ENCODE measurements at places on chromosomes 2 and 18.

- no peak for DNase-seq
Observed at GRCh38 chr2:227192491-227192890, 28.1 kb downstream of the COL4A3 start.

GRCh38 chr2:236871500-236872001 is 214.1 kb upstream of the COPS8 start:
- DNase-seq: peak; percentile 47

DNA sequence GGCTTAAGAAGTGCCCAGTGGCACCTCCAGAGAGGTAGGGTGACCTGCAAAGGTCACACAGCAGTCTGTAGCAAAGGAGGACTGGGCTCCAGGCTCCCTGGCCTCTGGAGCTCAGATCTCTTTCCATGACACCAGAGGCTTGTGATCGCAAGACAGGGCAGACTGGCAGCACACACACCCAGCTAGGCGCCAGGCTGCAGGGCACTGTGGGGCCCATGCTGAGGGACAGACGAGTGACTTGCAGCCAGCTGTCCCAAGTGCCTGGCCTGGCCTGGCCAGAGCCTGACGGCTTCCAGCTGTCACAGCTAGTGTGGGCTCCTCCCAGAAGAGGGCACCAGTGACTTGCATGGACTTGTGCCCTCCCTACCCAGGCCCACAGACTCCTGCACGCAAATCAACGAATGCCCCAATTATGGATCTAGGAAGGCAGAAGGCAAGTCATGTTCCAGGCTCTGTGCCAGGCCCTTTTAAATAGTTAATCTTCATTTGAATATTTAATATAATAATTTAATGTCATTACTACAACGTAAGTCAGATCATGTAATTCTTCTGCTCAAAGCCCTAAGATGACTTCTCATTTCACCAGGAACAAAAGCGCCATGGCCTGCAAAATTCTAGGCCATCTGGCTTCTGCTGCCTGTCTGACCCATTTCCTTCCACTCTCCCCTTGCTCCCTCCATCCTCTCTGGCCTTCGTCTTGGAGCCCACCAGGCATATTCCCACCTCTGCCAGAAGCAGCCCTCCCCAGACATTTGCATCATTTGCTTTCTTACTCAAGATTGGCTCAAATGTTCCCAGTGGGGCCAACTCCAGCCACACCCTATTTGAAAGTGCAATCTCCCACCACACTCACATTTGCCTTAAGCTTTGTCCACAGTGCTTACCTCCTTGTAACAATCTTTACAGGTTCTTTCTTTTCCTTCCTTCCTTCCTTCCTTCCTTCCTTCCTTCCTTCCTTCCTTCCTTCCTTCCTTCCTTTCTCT is 3.7 kb upstream of the SPEG start:
- no peak for DNase-seq

- no peak for DNase-seq
Observed at GRCh38 chr2:150162241-150162942, 325.1 kb downstream of the RND3 start.

DNA sequence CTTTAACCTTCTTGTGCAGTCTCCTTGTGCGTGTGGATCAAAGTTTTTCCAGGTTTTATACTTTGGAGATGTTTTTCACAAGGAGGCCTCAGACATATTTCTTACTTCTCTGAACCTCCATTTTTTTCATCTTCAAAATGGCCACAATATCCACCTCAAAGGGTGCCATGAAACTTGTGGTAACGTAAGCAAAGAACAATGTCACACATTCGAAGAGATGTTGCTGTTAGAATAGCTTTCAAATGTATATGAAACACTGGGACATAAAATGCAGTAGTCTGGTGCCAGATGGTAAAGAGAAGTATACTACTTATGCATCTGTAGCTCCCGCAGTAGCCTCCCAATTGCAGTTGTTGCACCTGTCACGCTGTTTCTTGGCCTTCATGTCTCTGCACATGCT is 2.6 kb upstream of the KRCC1 start:
- DNase-seq: no peak

- DNase-seq: no peak
Observed at GRCh38 chr2:73291461-73292315, 1.7 kb downstream of the EGR4 start.

Measured in astrocyte of the cerebellum (primary cell).